Stimulated activated CD8-positive, alpha-beta memory T cell treated with anti-CD3 and anti-CD28 coated beads, Interleukin-15, amount 100 ng/mL, for 48 hours (primary cell): ENCODE measurements at places on chromosomes 4 and X.

DNA sequence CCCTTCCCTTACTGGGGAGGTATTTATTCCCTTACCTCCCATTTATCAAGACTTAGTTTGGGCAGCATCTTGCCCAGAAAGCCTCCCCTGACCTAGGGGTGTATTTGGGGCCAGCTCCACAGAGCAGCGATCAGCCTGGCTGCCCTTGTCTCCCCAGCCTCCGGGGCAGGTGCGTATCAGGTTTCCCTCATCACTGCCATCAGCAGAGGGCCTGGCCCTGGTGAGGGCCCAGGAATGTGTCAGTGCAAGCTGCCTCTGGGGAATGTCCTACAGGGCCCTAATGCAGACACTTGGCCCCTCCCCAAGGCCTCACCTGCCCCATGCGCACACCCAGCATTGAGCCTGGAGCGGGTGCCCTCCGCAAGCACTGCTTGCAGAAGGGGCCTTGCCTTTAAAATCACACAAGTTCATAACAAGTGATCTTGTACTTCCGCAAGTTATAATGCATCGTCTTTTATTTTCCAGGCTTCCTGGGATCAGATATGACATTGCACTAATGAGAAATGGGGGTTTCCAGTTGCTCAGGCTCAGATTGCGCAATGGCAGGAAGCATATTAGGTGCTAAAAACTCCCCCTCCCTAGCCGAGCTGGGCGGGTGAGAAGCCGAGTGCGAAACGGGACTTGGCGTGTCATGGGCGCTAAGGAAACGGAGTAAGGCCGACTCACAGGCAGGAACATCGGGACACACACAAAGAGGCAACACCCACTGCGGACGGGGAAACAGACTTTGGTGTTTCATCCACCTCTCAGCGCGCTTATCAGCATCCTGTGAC, 25.4 kb upstream of the AFAP1 start:
- no peak for DNase-seq

DNA sequence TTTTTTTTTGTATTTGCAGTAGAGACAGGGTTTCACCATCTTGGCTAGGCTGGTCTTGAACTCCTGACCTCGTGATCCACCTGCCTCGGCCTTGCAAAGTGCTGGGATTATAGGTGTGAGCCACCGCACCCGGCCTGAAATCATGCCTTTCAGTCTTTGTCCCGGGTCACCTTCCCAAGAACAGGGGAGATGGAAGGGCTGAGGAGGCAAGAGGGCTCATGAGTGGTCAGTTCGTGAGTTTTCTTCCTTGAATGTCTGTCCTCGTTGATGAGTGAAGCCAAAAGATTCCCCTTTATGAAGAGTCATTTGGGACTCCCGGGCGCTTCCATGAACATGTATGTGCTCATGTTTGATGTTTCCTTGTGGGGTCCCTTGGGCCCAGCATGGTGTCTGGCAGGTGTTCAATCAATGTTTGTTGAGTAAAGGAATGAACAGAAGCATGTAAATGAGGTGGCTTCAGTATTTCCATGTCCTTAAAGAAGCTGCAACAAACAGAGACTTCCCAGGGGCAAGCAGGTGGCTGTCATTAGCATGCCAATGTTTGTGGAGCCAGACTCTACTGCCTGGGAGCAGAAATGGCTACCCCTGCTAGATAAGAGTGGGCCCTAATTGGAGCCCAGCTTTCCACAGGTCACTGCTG, 3.4 kb upstream of the SEPTIN6 start:
- no peak for DNase-seq

GRCh38 chrX:16103625-16104024, 19.7 kb upstream of the GRPR start:
- DNase-seq = no peak

- no peak for DNase-seq
These were observed 16.0 kb upstream of the TLR8 start for GRCh38 chrX:12890467-12890866.

DNA sequence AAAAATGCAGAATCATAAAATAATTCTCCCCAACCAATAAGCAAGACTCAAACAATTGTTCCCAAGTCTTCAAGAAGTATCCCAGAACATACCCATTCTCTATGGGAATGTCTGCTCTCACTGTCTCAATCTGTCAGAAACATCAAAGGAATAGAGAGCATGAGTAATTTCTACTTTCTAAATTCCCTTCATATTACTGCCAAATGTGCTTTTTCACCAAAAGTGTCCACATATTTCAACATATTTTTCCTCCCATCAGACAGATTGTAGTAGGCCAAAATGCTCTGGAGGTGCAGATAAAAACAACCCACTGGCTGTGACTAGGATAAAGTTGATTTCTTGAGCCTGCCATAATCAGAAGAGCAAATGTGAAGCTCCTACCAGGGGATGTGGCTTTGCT, 692.0 kb upstream of the FAM241A start:
- no peak for DNase-seq
